ENCODE measurements at places on chromosomes 2 and 18. TPM values are rescaled to one million over a fixed set of nuclear protein-coding genes. Genes with fewer than 3 reads are reported as not detected.

- H3K4me1 ChIP-seq = peaks cover 18% of the 10 kb centered on the region
- H3K36me3 ChIP-seq = no peaks in the 10 kb centered on the region
- no peak for DNase-seq
- H3K4me3 ChIP-seq = no peak overlapping the region
- no peaks in the 10 kb centered on the region for H3K27me3 ChIP-seq
- H3K27ac ChIP-seq = no peak overlapping the region
Measured at GRCh38 chr2:238380336-238380735, 46.4 kb upstream of the ASB1 start.

- no peaks in the 10 kb centered on the region for H3K36me3 ChIP-seq
- H3K4me1 ChIP-seq = no peaks in the 10 kb centered on the region
Measured at GRCh38 chr2:61640406-61640805, 102.2 kb upstream of the XPO1 start.

DNA sequence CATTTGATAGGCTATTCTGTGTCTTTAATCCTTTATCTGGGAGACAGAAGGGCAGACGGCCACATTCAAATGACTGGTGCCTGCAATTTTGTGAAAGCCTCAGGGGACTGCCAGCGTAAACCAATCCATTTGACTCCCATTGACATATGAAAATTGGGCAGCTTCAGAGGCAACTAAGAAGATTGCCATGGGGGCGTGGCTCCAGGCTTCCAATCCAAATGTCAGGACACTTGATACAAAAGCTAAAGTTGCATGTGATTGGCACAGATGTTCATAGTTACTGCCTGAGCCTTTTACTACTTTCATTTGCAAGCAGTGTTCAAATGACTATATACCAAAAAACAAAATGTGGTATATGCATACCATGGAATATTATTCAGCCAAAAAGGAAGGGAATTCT is 42.0 kb downstream of the SPC25 start:
- H3K4me1 ChIP-seq = no peaks in the 10 kb centered on the region
- no peaks in the 10 kb centered on the region for H3K27me3 ChIP-seq
- no peak for DNase-seq

The SERPINB12 gene
- total RNA-seq = not detected

The SLC23A3 gene
- total RNA-seq = 3.4 TPM

The UGT1A9 gene
- total RNA-seq = not detected

- H3K4me3 ChIP-seq = no peak overlapping the region
- no peaks in the 10 kb centered on the region for H3K4me1 ChIP-seq
- no peaks in the 10 kb centered on the region for H3K27me3 ChIP-seq
Measured at GRCh38 chr2:71358931-71359671, 27.5 kb downstream of the ZNF638 start.

The RPRD1A gene
- total RNA-seq = 39.1 TPM

GRCh38 chr2:197256021-197256420 is 54.6 kb downstream of the ANKRD44 start:
- no peak for DNase-seq
- peak overlapping the region; percentile 51 for H3K27ac ChIP-seq
- no peak overlapping the region for H3K4me3 ChIP-seq
- H3K4me1 ChIP-seq = peaks cover 63% of the 10 kb centered on the region
